Epithelial cell of proximal tubule (primary cell): ENCODE measurements at places on chromosomes 7 and 10. TPM values are rescaled to one million over a fixed set of nuclear protein-coding genes. Genes with fewer than 3 reads are reported as not detected.

MINDY3 gene
- 15.5 and 20.5 TPM in 2 replicates for total RNA-seq

AHR gene
- total RNA-seq, result 53.6 and 59.1 TPM in 2 replicates

INTS15 gene
- 23.1 and 36.0 TPM in 2 replicates for total RNA-seq

NUDCD3 gene
- 43.5 and 51.1 TPM in 2 replicates for total RNA-seq

LIPK gene
- not detected in 2 replicates for total RNA-seq

ZNF365 gene
- 2.0 and 2.9 TPM in 2 replicates for total RNA-seq

UNCX gene
- 0.65 and 1.7 TPM in 2 replicates for total RNA-seq

FAM25A gene
- not detected in 2 replicates for total RNA-seq

FAM237B gene
- total RNA-seq, result not detected in 2 replicates

CDNF gene
- total RNA-seq, result 0.29 TPM in 1 of 2 replicates, not detected in the other

RARRES2 gene
- 6.1 and 9.1 TPM in 2 replicates for total RNA-seq

MMRN2 gene
- 0.17 TPM in 1 of 2 replicates, not detected in the other for total RNA-seq

ARHGAP22 gene
- 11.2 and 24.5 TPM in 2 replicates for total RNA-seq

HPS1 gene
- 29.2 and 34.6 TPM in 2 replicates for total RNA-seq

SFTPA1 gene
- total RNA-seq, result not detected in 2 replicates

COL13A1 gene
- 6.0 and 13.6 TPM in 2 replicates for total RNA-seq

GALNT17 gene
- 0.12 TPM in 1 of 2 replicates, not detected in the other for total RNA-seq

PLEKHS1 gene
- total RNA-seq, result not detected in 2 replicates

NYAP1 gene
- 0.72 and 1.2 TPM in 2 replicates for total RNA-seq

NPFFR1 gene
- 0.14 TPM in 1 of 2 replicates, not detected in the other for total RNA-seq

LIPN gene
- total RNA-seq, result not detected in 2 replicates

GPR26 gene
- total RNA-seq, result not detected in 2 replicates

OR2A5 gene
- total RNA-seq, result not detected in 2 replicates

FXYD4 gene
- total RNA-seq, result not detected in 2 replicates

POLR2J2 gene
- total RNA-seq, result 1.3 TPM in 1 of 2 replicates, not detected in the other

UBE2D1 gene
- total RNA-seq, result 14.5 and 15.6 TPM in 2 replicates

DNAJC12 gene
- 0.17 and 2.2 TPM in 2 replicates for total RNA-seq

GNGT1 gene
- total RNA-seq, result not detected in 2 replicates

TMEM213 gene
- 0.07 TPM in 1 of 2 replicates, not detected in the other for total RNA-seq

SPDYE2 gene
- total RNA-seq, result not detected in 2 replicates

ACTL6B gene
- not detected in 2 replicates for total RNA-seq

CHST15 gene
- 9.2 and 20.6 TPM in 2 replicates for total RNA-seq

COL28A1 gene
- total RNA-seq, result 0.36 and 0.40 TPM in 2 replicates

CTBP2 gene
- total RNA-seq, result 57.3 and 106 TPM in 2 replicates

DDX50 gene
- total RNA-seq, result 32.8 and 35.6 TPM in 2 replicates

LLCFC1 gene
- total RNA-seq, result not detected in 2 replicates

HMX3 gene
- total RNA-seq, result not detected in 2 replicates

CACNA2D1 gene
- 3.5 and 6.1 TPM in 2 replicates for total RNA-seq

RP9 gene
- total RNA-seq, result 9.5 and 26.5 TPM in 2 replicates

GPR37 gene
- 1.4 and 2.3 TPM in 2 replicates for total RNA-seq

EPDR1 gene
- total RNA-seq, result 33.6 and 39.3 TPM in 2 replicates

MSMB gene
- not detected in 2 replicates for total RNA-seq

STAMBPL1 gene
- total RNA-seq, result 9.9 and 19.2 TPM in 2 replicates

TAS2R5 gene
- total RNA-seq, result 0.35 TPM in 1 of 2 replicates, not detected in the other

RASSF4 gene
- 14.5 and 23.1 TPM in 2 replicates for total RNA-seq

MEST gene
- total RNA-seq, result 42.0 and 66.4 TPM in 2 replicates

SCART1 gene
- total RNA-seq, result 0.14 and 1.3 TPM in 2 replicates
